Caki2 (cell line): ENCODE measurements at places on chromosomes 1 and 21. TPM values are rescaled to one million over a fixed set of nuclear protein-coding genes. Genes with fewer than 3 reads are reported as not detected.

HSD3B2 gene
- not detected in 2 replicates for total RNA-seq

HHIPL2 gene
- total RNA-seq = 7.4 and 11.3 TPM in 2 replicates

CD84 gene
- total RNA-seq = not detected in 2 replicates

CTBS gene
- total RNA-seq = 5.5 and 6.1 TPM in 2 replicates

RAB29 gene
- total RNA-seq = 2.0 and 4.0 TPM in 2 replicates

KRTAP13-2 gene
- total RNA-seq = not detected in 2 replicates

NR1I3 gene
- not detected in 2 replicates for total RNA-seq

LRRC38 gene
- not detected in 2 replicates for total RNA-seq

TLCD4 gene
- 11.3 and 11.6 TPM in 2 replicates for total RNA-seq

GRCh38 chr1:61641578-61642336 is 83.2 kb downstream of the TM2D1 start:
- DNase-seq = peak; percentile 22

GRCh38 chr1:117092594-117092993 is 29.0 kb downstream of the TRIM45 start:
- DNase-seq = no peak

GRCh38 chr1:206496131-206496793 is 11.1 kb upstream of the RASSF5 start:
- DNase-seq = no peak

DNA sequence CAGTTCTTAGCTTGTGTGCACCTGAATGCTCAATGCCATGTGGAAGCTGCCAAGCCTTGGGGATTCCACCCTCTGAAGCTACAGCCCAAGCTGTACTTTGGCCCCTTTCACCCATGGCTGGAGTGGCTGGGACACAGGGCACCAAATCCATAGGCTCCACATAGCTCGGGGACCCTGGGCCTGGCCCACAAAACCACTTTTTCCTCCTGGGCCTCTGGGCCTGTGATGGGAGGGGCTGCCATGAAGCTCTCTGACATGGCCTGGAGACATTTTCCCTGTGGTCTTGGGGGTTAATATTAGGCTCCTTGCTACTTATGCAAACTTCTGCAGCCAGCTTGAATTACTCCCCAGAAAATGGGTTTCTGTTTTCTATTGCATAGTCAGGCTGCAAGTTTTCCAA is 579.9 kb downstream of the MATN1 start:
- DNase-seq = no peak

DNA sequence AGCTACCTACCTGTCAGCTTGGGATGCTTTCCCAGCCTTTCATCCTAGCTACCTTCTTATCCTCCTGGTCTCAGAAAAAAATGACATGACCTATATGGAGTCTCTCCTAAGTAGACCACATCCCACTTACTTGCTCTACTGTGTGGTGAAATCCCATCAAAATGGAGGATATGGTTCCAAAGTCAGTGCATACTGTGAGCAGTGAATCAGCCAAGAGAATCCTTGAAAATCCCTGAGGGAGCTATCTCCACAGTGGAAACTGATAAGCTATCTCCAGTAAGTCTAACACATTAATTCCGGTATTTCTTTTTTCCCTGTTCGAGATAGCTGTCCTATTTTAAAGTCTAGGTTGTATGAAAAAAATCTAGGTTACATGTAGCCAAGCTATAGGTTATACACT is 189.7 kb downstream of the FGGY start:
- DNase-seq = no peak

GRCh38 chr1:110783292-110783918 is 89.5 kb upstream of the CD53 start:
- peak; percentile 41 for DNase-seq

DNA sequence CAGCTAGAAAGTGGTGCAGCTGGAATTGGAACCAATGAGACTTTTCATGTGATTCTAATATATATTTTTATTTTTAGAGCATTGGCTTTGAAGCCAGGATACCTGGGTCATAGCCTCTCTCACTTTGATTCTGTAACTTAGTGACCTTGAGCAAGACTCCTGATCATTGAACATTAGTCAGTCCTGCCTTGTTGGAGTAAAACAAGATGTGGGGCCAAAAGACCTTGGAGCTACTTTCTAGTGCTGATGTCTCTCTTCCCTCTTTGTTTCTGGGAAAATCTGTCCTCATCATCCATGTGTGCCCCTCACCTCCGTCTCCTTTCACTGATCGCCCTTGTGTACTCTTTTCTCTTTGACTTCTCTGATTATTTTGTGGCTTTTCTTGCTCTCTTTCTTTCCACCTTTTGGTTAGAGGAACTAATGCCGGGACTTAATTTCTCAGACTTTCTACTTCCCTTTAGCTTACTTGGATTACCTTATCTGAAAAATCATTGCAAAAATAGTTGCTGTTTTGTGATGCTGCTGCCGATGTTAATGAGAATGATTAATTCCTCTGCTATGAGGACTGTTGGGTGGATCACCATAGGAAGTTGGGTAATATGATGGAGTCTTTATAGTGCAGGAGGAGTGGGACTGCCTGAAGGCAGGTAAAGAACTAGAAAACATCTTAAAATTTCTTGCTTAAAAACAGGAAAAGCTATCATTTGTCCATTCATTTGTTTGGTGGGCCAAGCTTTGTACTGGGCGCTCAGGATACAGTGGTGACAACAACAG is 72.0 kb downstream of the NOS1AP start:
- no peak for DNase-seq

DNA sequence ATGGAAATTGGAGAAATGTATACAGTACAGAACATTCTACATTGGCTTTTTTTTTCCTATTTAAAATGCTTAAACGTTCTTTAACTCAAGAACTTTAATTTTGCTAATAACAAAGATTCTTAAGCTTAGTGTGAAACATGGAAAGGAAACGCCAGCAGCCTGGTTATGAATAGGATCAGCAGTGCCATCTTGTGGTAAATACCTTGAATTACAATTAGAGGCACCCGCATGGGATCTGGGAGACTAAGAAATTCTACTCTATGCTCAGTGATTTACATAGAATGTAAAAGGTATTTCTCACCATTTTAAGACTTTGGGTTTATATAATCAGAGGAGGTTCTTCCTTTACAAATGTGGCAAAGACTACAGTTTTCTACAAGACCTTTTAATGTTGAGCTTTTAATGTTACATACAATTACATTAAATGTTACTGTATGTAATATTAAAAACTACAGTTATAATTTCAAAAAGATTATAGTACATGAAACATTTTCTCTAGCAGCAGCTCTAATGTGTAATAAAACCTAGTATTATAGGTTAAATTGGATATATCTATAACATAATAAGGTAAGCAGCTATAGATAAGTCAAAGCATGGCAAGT is 32.1 kb upstream of the APOBEC4 start:
- peak; percentile 21 for DNase-seq

- DNase-seq = no peak
These were observed 46.7 kb downstream of the WARS2 start for GRCh38 chr1:119093721-119094120.

DNA sequence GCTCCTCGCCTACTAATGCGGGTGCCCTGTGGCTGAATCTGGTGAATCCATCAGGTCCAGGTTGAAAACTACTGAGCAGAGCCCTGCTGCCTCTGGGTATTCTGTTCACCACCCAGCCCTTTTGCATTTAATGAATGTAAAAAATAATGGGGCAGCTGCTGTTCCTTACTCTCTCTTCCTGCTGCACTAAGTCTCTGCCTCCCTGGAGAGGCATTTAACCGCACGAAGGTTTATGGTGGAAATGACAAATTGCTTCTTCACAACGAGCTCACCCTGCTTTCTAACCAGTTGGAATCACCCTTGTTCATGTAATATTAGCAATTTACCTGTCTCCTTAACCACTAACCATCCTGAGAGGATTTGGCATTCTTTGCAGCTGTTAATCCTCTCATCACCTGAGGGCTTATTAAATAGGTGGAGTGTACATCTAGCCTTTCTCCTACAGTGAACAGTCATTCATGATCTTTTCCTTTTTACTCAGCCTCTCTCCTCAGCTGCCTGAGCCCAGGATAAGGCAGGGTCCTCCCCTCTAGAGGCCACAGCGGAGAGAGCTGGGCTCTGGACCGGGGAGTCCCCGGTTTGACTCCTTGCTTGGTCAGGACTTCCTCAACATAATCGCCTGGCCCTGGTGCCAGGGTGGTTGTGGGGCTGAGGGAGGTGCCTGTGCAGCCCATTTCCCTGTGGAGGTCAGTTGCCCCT is 97.6 kb downstream of the NOS1AP start:
- no peak for DNase-seq

DNA sequence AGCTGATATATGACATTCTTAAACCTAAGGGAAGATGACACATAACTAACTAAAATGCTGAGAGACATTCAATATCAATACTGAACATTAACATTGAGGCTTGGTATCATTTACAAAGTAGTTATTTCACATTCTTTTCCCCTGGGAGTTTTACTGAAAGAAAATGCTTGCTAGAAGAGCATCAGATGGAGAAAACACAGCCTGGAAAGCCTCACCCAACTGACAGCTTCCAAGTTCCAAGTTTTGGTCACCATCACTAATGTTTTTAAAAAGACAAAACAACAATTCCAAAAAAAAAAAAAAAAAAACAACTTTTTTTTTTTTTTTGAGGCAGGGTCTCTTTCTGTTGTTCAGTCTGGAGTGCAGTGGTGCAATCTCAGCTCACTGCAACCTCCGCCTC is 80.6 kb downstream of the DSCAM start:
- no peak for DNase-seq

DNA sequence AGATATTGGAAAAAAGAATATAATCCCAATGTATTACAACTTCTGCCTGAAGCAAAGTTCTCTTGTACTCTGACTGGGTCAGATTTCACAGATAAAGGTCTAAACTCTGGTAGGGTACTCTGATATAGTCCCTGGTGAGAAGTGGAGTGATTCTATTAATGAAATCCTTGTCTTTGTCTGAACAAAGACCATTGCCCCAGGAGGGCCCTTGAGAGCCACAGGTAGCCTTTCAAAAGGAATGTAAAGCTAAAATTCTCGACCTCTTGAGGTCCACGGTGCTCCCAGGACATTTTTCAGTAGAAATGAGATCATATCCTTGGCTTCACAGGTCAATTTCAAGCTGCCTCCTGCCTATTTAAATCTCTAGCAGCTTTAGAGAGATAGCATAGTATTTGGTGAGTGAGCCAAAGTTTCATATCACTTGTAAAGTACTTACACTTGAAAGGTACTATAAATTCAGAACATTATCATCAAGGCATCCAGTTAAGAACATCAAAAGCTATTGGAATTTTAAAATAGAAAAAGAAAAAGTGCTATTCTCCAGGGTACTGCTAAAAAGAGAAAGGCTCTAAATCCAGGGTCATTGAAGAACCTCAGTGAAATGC is 10.1 kb downstream of the TNNI3K start:
- DNase-seq = no peak

DNA sequence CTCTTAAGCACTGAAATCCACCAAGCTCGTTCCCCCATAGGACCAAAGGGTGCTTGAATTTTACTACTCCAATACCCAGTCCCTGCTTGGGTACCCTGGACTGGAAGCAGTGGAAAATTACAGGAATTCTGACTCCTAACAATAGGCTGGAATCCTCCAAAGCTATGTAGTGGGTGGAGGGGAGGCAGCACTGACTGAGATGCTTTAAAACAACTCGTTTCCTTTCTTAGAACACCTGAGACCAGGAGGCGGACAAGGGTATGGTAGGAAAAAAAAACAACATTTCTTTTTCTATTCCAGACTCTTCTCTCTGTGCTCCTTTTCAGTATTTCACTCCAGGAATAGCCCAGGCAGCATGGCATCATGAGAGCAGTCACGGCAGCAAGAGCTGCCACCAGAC is 2.3 kb downstream of the PEF1 start:
- DNase-seq = no peak

DNA sequence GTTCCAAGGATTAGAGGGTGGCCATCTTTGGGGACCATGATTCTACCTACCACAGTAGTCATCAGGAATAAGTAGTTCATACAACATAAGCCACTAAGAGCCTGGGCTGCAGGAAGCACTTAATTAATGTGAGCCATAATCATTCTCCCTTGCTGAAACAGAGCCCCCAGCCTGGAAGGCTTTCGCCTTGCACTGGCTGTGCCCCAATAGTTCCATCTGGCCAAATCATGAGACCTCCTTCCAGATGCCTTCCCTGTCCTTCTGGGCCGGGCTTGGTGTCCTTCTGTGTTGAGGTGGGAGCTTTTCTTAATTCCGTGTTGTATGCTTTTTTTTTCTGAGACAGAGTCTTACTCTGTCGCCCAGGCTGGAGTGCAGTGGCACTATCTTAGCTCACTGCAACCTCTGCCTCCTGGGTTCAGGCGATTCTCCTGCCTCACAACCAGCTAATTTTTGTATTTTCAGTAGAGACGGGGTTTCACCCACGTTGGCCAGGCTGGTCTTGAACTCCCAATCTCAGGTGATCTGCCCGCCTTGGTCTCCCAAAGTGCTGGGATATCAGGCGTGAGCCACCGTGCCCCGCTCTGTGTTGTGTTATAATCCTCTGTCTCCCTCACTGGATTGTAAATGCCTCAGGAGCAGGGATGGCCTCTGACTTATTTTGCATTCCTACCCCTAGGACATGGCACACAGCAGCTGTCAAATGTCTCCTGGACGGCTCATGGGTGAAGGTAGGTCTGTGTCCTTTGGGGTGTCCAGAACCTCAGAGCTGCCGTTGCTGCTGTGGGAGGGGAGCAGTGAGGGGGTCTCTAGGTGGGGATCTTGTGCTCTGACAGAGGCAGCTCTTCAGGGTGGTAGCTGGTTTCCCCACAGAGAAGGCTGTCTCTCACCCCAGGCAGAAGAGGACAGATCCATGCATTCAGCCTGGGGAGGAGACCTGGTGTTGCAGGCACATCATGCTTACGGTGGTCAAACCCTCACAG is 10.1 kb downstream of the GNG4 start:
- DNase-seq = no peak
